ENCODE measurements at places on chromosomes 7 and 10.

DNA sequence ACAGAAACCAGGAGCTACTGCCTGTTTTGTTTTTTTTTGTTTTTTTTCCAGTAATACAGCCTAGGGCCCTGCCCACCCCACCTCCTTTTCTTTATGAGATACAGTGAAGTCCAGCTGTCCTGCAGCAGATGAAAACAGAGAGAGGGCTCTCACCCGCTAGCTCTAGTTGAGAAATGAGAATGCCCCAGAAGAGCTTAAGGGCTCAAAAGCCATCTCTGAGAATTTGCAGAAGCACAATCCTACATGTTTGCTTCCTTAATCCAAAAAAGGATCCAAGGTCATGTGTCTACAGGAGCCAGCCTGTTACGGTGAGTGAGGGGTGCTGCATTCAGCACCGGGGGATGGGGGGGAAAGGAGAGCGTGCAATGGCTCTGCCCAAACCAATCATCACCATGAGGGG lies 122.7 kb downstream of the KCNMA1 start:
- DNase-seq: no peak

GRCh38 chr10:109624939-109625338 lies 298.4 kb downstream of the XPNPEP1 start:
- no peak for DNase-seq

- no peak for DNase-seq
Measured at GRCh38 chr10:35545878-35546590, 59.1 kb upstream of the GJD4 start.

DNA sequence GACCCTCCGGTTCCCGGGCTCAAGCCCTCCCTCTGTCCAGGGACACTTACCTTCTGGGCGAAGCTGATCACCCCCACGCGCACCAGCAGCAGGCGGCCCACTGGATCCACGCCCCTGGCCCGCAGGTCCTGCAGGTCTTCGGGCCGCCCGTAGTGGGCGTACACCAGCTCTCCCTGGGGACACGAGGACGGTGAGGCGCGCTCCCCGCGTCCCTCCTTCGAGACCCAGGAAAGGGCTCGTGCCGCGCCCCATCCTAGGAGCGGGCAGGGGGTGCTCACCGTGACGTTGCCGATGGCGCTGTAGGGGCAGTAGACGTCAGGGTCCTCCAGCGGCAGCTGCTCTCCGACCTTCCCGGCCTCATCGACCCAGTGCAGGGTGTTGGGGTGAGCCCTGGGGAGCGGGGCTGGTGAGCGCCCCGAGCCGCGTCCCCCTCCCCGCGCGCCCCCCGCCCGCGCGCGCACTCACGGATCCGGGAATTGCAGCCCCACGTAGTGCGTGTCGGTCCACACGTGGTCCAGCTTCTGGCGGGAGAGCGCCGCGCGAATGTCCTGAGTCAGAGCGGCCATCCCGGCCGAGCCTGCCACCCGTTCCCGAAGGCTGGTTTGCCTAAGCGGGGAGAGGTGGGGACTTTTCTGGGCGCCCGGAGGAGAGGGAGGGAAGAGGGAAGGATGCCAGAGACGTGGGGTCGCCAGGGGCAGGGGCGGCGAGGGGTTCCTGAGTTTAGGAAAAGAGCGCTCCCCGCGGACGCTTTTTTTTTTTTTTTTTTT lies 8.2 kb downstream of the TFR2 start:
- DNase-seq: peak; percentile 79

GRCh38 chr10:131937836-131938235 lies 37.0 kb downstream of the PPP2R2D start:
- no peak for DNase-seq

- DNase-seq: no peak
Measured at GRCh38 chr10:79181698-79182521, 113.1 kb downstream of the ZMIZ1 start.

GRCh38 chr7:99742737-99743394 lies 7.9 kb upstream of the CYP3A7 start:
- no peak for DNase-seq

DNA sequence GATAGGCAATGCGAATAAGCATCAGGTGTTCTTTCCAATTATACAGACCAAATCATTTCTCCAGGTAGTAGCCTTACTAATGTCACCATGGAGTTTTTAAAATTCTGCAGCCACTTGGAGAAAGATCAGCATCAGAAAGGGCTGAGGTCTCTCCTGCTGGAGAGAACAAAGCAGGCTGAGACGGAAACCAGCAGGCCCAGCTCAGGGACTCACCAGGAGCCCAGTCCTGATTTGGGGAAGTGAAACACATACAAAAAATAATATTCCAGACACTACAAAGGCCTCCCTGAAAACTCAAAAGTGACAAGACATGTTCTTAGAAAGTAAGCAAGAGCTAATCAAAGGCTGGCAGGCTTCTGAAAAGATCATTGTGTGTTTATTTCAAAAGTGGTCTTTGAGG lies 207.1 kb upstream of the GHITM start:
- no peak for DNase-seq

- DNase-seq: peak; percentile 52
Measured at GRCh38 chr7:100053215-100053614, 3.6 kb downstream of the ZSCAN21 start.

DNA sequence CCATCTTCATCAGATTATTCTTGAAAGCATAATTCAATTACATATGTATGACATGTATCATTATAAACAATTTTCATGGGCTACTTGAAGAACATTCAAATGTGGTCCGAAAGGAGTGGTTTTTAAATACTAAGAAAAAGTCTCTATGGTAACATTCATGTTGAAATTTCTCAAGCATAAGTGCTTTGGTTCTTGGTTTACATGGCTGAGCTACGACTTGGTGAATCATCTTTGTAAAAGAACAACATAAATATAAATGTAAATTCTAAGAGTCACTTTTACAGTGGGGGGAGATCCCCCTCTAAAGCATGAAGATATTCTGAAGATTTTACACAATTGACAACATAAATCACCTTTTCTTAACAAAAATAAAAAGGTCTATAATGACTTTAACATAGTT lies 118.6 kb downstream of the MAGI2 start:
- no peak for DNase-seq

DNA sequence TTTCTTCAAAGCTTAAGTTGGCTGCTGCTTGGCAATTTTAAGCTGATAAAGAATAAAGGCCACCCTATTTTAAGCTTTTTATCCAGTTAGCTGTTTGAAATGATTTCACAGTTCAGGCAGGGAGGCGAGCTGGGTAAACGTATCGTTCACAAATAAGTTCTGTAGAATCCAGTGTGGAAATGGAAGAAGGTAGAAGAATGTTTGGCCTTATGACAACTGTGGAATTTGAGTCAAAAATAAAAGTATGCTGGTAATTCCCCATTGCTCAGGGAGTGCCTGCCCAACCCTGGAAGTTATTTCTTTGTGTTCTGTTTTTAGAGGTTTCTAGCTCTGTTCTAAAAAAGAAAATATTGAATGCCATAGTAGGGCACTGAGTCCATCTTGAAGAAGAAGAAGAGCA lies 113.1 kb downstream of the ARL4A start:
- DNase-seq: no peak

GRCh38 chr10:102579328-102579727 lies 65.0 kb upstream of the TRIM8 start:
- no peak for DNase-seq

GRCh38 chr10:1180071-1180730 lies 124.0 kb downstream of the WDR37 start:
- no peak for DNase-seq

GRCh38 chr7:36054637-36055036 lies 98.4 kb upstream of the EEPD1 start:
- no peak for DNase-seq

DNA sequence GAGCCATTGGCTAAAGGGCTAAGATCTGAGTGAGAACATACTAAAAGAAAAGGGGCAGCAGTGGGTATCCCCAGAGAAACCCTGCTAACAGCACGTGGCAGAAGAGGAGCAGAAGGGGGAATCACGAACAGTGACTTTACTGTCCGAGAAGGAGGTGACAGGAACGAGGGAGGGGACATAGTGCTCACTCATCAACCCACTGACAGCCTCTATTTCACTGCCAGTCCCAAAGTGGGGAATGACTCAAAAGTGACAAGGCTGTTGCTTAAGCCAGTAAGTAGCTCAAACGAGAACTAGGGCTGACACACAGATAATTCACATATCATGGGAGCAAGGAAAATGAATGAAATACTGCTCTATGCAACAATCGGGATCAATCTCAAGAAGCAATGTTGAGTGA lies 92.7 kb downstream of the RSU1 start:
- DNase-seq: no peak

DNA sequence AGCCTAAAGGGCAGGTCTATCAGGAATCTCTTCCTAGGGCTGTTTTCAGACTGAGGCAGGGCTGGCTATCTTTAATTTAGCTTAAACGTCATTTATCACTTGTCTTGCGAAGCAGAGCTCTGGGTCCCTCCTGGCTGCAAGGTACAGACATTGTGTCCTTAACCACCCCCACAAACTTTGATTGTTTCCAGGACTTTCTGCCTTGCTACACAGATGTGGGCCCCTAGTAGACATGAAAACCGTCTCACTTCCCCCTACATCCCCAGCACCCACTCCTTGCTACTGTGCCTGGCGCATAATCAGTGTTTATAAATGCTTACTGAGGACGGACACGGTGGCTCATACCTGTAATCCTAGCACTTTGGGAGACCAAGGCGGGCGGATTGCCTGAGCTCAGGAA lies 54.5 kb downstream of the PIP4K2A start:
- DNase-seq: no peak

DNA sequence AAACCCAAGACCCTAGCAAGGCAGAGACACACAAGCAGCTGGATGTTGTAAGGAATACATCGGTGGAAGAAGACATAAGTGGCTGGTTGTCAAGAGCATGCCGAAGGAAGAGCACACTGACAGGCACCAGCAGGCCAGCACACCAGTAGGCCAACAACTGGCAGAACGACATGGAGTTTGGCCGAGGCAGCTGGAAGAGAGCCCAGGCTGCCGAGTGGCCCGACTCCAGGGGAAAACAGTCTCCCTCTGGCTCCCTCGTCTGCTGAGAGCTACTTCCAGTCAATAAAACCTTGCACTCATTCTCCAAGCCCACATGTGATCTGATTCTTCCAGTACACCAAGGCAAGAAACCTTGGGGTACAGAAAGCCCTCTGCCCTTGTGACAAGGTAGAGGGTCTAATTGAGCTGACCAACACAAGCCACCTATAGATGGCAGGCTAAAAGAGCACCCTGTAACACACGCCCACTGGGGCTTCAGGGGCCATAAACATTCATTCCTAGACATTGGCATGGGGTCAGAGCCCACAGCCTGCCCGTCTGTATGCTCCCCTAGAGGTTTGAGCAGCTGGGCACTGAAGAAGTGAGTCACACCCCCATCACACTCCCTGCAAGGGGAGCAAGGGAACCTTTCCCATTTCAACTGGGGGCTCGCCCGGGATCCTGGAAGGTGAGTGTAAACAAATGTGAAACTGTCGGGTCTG lies 14.7 kb upstream of the TNS3 start:
- DNase-seq: no peak

GRCh38 chr7:117347480-117347879 lies 24.6 kb upstream of the WNT2 start:
- DNase-seq: no peak

DNA sequence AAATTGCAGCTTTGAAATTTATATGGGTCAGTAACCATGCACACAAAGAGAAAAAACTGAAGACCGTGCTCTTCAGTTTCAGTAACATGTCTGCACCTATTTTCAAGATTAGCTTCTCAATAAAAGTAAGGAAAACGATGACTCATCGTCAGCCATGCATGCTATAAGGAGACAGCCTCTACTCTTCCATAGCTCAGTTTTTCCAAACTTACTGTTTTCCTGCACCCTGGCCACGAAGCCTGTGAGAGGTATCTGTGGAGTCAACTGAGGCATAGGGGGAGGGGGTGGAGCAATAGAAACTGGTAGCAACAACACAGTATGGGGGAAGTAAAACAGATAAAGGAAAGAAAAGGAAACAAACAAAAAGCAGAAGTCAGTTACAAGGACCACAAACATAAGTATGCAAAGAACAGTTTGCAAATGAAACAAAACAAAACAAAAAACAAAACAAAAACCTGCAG lies 58.0 kb downstream of the PDSS1 start:
- DNase-seq: no peak

DNA sequence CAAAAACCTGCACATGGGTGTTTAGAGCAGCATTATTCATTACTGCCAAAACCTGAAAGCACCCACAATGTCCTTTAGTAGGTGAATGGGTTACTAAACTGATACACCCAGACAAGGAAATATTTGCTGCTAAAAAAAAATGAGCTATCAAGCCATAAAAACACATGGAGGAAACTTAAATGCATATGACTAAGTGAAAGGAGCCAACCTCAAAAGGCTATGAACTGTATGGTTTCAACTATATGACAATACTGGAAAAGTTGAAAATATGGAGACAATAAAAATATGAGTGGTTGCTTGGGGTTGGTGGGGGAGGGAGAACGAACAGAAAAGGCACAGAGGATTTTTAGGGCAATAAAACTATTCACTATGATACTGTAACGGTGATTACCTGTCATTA lies 291.0 kb downstream of the TNS3 start:
- DNase-seq: no peak

GRCh38 chr10:65805511-65805910 lies 1120.3 kb upstream of the LRRTM3 start:
- no peak for DNase-seq

- DNase-seq: no peak
Measured at GRCh38 chr7:139586286-139586685, 62.8 kb downstream of the CLEC2L start.

DNA sequence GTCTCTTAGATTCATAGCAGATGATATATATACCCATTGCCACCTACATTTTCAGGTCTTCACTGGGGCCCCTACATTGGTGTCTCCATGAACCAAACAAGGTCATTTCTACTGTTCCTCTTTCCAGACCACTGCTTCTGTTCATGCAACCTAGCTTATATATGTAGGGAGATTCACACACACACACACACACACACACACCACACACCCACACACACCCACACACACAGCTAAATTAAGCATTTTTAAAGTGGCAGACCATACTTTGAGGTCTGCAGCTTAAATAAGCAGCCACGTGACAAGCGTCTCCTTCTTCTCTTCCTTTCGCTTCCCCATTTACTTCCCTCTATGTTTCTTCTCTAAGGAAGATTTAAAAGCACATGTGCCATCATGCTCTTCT lies 70.0 kb upstream of the CC2D2B start:
- no peak for DNase-seq

GRCh38 chr7:48350515-48350914 lies 179.3 kb downstream of the ABCA13 start:
- DNase-seq: no peak

GRCh38 chr10:78278058-78278404 lies 244.4 kb downstream of the RPS24 start:
- DNase-seq: no peak

DNA sequence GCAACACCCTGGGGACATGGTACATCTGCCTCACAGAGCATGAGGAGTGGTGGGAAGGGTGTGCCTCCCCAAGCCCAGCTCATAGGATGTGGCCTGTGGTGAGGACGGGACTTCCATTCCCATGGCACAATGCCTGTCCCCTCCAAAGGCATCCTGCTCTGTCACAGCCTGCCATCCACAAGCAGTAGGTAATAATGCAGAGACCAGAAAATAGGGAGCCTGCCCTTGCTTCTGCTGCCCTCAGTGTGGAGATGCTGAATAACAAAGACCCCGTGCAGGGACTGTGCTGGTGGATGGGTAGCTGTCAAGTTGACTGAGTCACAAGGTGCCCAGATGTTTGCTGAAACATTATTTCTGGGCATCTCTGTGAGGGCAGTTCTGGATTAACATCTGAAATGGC lies 199.9 kb upstream of the GRB10 start:
- DNase-seq: no peak

- no peak for DNase-seq
Measured at GRCh38 chr7:104794154-104794553, 219.9 kb upstream of the KMT2E start.

GRCh38 chr7:152436111-152436930 lies 518 bp upstream of the KMT2C start:
- peak; percentile 89 for DNase-seq

GRCh38 chr10:132974249-132974796 lies 32.0 kb upstream of the CFAP46 start:
- DNase-seq: no peak

Data from activated CD4-positive, alpha-beta T cell treated with anti-CD3 and anti-CD28 coated beads, Interleukin-10, Interleukin-2, amounts not matched to agents 100 ng/mL and 50 ng/mL, durations not matched to agents 16 hours and 8 hours (primary cell).